Stimulated activated naive CD8-positive, alpha-beta T cell treated with anti-CD3 and anti-CD28 coated beads, Interleukin-15, amount 100 ng/mL, for 72 hours (primary cell): ENCODE measurements at places on chromosomes 3 and 15.

DNA sequence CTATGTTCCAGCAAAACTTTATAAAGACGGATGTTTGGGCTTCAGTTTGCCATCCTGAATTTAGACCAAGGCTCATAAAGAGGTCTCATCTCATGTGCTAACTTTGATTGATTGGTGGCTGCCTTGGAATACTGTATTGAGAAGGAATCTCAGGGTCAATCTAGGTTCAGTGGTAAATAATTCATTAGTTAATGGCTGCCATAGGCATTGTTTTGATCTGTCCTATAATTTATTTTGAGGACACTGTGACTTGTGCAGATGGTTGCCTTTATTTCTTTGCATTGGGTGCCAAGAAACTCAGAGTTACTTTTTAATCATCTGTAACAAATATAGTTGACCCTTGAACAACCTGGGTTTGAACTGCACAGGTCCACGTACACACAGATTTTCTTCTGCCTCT, 159.8 kb downstream of the B3GALNT1 start:
- DNase-seq = no peak

- no peak for DNase-seq
These were observed 55.3 kb downstream of the ROPN1B start for GRCh38 chr3:126024049-126024854.

- DNase-seq = no peak
These were observed 17.8 kb downstream of the STIMATE start for GRCh38 chr3:52879581-52879980.

DNA sequence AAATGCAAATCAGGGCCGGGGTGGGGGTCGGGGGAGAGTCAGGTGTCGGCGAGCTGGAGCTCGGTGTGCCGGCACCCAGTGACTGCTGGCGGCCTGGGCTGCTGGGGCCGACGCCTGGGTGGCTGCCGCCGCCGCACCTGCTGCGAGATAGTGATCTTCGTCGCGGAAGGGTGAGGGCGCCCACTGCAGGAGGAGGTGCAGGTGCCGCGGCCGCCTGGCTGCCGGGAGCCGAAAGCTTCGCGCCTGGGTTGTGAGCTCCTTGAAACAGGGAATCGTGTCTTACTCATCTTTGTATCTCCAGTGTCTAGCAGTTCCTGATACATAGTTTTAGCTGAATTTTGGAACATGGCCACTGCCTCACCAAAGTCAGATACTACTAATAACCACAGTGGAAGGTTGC, 64.0 kb upstream of the CPOX start:
- peak; percentile 28 for DNase-seq

GRCh38 chr3:196311-197148, at the start of gene CHL1:
Gene CHL1, plus strand, starts transcription at chr3:196763. Its CDS starts 123,014 bp downstream, at chr3:319777.
- DNase-seq = no peak

DNA sequence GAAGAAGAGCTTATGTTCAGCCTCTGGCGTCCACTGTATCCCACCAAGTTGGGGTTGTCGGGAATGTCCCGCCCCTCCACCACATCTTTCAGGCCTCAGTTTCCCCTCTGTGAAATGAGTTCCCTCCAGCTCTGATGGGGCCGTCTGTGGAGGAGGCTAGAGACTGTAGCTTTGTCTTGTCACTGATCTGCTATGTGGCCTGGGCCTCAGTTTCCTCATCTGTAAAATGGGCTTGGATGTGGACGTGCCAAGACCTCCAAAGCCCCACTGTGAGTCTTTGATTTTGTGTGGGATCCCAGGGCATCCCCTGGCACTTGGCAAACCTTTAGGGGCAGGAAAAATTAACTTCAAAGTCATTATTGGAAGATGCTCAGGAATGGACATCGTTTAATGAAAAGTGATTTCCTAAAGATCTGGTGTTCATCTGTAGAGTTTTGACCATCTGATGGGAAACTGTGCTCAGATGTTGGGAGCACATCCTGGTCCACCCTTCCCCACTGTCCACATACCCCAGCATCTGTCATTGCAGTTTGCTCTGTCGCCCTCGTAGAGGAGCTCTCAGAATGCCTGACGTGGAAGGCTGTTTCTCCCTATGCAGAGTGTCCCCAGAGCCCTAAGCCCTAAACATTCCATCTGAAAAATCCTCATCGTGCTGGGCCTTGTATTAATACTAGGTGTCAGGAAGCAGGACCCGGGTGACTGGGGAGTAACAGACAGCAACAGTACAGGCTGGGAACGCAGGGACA, 28.5 kb downstream of the SLC6A6 start:
- DNase-seq = no peak

DNA sequence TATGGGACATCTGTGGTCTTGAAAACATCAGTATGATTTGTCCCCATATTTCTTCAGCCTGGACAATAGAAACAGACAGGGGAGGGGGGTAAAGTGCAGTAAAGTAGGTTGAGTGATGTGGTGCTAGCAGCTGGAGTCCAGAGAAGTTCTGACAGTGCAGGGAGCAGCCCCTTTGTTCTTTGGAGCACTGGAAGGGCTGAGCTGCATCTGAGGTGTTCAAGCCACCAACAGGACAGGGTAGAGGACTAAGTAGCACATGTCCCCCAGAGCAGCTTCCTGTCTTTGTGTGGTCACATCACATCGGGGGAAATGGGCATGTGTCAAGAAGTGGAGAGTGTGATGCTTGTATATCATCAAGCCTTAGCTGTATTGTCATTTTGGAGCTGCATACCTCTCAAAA, 12.1 kb downstream of the MRPS22 start:
- DNase-seq = no peak
